ENCODE measurements at places on chromosomes 5 and 9. TPM values are rescaled to one million over a fixed set of nuclear protein-coding genes. Genes with fewer than 3 reads are reported as not detected.

DNA sequence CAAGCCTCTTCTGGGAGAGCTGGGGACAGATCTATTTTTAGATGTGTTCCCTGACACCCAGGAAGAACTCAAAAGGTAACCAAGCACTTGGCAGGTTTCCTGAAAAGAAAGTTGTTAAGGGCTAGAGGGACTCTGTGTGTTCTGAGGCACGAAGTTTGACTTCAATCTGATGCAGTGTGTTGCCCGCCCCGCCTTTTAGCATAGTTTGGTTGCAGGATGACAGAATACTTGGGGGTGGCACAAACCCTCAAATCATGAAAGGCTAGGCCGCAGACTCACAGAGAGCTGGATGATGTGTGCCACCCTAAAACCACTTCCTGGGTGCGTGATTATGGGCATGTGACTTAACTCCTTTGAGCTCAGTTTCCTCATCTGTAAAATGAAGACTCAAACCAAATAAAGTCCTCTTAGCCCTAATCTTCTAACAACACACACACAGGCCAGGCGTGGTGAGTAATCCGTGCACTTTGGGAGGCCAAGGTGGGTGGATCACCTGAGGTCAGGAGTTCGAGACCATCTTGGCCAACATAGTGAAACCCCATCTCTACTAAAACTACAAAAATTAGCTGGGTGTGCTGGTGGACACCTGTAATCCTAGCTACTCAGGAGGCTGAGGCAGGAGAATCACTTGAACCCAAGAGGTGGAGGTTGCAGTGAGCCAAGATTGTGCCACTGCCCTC lies 12.8 kb upstream of the NDFIP1 start:
- no peak for DNase-seq

The FAM163B gene
- total RNA-seq, result not detected

GRCh38 chr5:125154301-125155110 lies 408.1 kb upstream of the ZNF608 start:
- no peak for DNase-seq

DNA sequence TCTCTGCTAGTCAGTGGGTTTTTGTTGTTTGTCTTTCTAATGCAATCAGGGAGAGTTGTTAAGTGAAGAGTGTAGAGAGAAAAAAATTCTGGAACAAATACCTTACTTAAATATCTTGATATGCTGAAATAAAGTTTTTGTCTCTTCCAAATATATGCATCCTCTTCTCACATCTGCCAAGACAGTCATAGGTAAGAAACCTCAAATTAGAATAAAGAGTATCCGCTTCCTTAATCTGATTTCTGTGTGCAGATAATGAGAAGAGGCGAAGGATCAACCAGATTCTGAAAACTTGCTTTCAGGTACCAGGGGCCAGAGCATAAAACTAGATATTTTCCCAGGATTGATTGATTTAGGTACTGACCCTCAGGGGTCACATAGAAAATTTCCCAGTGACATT lies 11.3 kb upstream of the IL6ST start:
- no peak for DNase-seq

GRCh38 chr5:73100109-73100508 lies 20.3 kb upstream of the TMEM171 start:
- DNase-seq, result no peak

The C9orf152 gene
- total RNA-seq, result not detected

The C1QTNF3 gene
- total RNA-seq, result 0.62 TPM

The FOXD4L4 gene
- total RNA-seq, result not detected

- DNase-seq, result peak; percentile 78
Observed at GRCh38 chr5:1594357-1595106, 70.8 kb upstream of the LPCAT1 start.

DNA sequence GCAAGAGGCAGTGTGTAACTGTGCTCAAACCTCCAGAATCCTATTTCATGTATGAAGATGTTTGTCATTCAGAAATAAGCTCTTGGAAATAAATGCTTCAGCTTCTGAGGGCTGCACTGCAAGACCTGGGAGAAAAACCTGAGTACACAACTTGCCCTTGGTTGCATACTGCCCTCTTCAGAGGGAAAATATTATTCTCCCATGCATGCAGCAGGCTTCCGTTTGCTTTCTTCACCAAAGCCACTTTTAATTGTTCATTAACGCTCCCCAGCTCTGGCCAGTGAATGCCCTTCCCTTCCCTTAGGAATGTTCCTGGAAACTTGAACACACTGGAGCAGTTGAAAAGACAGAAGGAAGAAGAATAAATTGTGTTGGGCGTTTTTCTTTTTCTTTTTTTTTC lies 2.5 kb upstream of the WHRN start:
- no peak for DNase-seq

The CCL19 gene
- not detected for total RNA-seq

GRCh38 chr5:146344155-146345118 lies 5.8 kb downstream of the POU4F3 start:
- DNase-seq, result no peak

DNA sequence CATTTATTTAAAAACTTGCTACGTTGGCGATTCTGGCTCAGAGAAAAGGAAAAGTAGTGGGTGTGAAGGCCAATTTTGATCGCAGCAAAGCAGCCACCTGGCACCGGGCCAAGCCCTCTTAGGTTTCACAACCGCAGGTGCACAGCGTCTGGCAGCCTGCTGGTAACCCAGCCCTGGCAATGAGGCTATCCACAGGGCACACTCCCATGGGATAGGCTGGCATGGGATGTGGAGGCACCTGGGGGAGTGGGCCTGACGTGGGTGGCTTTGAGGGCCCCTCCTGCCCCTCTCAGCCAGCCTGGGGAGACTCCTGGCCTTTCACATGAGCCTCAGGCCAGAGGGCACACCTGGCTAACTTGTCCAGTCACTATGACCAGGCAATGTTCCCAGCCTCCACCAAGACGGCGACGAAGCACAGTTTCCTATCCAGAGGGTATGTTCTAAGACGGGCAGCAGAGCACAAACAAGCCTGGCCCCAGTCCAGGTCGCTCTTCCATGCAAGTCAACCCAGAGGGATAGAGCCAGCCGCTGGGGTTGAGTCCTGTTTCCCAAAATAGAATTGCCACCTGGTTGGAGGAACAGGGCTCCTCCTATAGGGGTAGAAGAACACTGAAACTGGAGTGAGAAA lies 19.0 kb downstream of the CMBL start:
- peak; percentile 95 for DNase-seq

DNA sequence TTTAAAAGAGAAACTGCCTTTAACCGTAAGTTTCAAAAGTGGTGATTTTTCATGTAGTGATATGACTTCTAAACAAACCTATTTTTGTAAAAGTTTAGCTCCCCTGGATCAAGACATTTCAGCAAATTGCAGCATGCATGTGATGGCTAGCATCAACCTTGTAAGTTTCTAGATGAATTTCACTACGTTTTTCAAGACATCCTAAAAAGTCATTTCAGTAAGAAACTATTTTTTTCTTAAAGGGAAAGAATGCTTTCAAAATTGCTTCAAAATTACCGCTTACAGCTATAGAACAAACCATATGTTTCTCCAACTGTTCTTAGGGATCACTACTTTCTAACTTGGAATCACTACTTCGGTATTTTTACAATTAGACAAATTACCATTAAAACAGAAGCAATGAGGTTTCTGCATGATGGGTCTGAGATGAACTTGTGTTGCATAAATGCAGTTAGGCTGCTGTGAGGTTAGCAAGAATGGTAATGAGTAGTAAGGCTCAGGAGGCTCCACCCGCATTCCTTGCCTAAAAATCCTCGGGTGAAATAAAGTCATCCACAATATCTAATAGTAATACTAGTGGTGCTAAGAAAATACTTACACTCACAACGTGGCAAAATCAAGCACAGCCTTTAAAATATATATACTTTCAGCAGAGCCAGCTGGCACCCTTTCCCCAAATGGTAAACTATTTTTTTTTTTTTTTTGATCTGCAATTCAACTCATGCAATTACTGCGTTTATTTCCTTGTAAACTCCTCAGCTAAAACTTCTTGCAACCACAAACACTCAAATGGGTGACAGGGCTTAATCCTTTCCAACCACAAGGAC lies 53.8 kb downstream of the CDC14B start:
- DNase-seq, result no peak

DNA sequence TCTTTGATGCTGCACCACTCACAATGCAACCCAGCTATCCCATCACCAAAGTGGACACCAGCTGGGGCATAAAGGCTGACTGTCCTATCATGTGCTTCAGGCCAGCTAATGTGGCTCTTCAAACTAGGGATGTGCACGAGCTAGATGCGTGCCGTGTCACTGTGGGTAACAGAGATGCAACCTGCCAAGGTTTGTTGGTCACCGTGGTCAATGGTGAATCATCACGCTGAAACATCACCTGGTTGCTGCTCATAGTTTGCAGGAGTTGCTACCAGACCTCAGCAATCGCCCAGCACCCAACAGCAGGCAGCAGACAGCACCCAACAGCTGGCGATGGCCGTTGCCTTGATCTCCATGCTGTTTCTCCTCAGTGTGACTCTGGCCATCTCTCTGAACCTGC lies 2.1 kb upstream of the PCDHGA1 start:
- DNase-seq, result no peak

DNA sequence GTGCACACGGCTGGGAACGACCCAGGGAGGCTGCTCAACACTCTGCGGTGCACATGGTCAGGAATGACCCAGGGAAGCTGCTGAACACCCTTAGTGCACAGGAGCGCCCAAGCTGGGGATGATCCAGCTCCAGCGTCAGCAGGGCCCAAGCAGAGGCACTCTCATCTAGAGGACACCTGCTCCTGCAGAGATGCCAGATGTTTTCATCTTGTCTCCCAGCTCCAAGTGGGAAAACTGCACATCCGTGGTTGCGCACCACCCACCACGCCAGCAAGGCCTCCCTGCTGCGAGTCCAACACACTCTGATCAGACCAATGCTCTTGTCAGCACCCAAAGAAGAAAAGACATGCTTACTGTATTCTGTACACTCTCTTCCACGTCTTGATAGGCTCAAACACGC lies 34.1 kb downstream of the UBE2QL1 start:
- no peak for DNase-seq

GRCh38 chr9:94802793-94803192 lies 76.3 kb downstream of the AOPEP start:
- DNase-seq, result no peak

- DNase-seq, result no peak
Observed at GRCh38 chr5:167378894-167379723, 912.3 kb upstream of the WWC1 start.

The CARD9 gene
- total RNA-seq, result 0.26 TPM

GRCh38 chr5:141838326-141839014 lies 39.7 kb downstream of the PCDH1 start:
- no peak for DNase-seq

- DNase-seq, result no peak
Observed at GRCh38 chr5:154945695-154946301, 4.9 kb downstream of the MRPL22 start.

The IFNA17 gene
- total RNA-seq, result not detected

The FOXD4 gene
- total RNA-seq, result 0.20 TPM

DNA sequence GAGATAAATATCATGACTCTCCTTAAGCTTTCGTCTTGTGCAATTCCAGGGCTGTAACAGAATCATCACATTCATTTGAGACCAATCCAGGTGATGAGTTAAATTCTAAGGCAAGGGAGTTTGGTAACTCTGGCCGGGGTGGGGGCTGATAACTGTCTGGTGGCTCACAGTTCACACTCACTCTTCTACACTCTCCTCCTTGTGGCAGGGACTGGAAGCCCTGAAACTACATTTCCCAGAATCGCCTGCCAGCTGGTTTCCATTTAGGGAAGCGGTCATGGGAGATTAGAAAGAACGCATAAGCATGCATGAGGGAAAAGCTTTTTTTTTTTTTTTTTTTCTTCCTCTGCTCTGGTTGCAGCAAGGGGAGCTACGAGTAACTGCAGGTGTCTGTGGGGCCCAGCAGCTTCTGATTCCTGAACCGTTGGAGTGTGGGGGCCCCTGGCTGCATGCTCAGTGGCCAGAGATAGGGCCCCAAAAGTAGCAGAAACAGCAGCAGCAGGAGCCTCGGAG lies 154.8 kb upstream of the TBC1D2 start:
- DNase-seq, result no peak

GRCh38 chr5:73228052-73228451 lies 55.1 kb downstream of the TMEM174 start:
- no peak for DNase-seq

The IL9 gene
- not detected for total RNA-seq

GRCh38 chr5:128777052-128777451 lies 188.2 kb upstream of the SLC27A6 start:
- no peak for DNase-seq
